ENCODE measurements at places on chromosomes 12 and 14.

DNA sequence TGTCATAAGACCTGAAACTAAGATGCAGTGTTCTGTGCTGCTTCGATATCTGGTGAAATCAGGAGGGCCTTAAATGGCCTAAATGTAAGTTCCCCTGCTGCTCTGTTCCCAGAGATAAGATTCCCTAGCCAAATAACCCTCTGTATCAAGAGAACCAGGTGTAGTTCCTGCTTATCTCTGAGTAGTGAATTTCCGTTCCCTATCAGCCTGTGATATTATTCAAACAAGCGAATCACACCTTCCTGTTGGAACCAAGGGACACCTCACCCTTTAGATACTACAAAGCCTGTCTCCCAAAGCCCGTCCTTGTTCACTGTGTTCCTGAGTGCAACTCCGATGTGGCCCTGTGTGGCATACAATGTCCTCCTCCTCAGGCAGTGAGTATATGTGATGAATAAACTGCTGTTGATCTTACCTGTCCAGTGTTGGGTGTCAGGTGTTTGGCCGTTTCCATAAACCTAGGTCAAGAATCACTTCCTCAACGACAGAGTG is 52.2 kb upstream of the COCH start:
- no peaks in the 10 kb centered on the region for H3K4me1 ChIP-seq
- DNase-seq: no peak
- no peaks in the 10 kb centered on the region for H3K27me3 ChIP-seq
- no peaks in the 10 kb centered on the region for H3K36me3 ChIP-seq
- H3K27ac ChIP-seq: no peak overlapping the region

GRCh38 chr12:98823012-98823411 is 177.9 kb downstream of the APAF1 start:
- H3K4me3 ChIP-seq: no peak overlapping the region
- no peak overlapping the region for H3K27ac ChIP-seq
- H3K4me1 ChIP-seq: peaks cover 7% of the 10 kb centered on the region
- no peak for DNase-seq
- H3K36me3 ChIP-seq: no peaks in the 10 kb centered on the region

- H3K4me1 ChIP-seq: peaks cover 1% of the 10 kb centered on the region
- no peaks in the 10 kb centered on the region for H3K27me3 ChIP-seq
- DNase-seq: no peak
- no peak overlapping the region for H3K27ac ChIP-seq
- H3K4me3 ChIP-seq: no peak overlapping the region
Measured at GRCh38 chr12:26058818-26059217, 66.0 kb downstream of the BHLHE41 start.

- H3K27ac ChIP-seq: no peak overlapping the region
- no peaks in the 10 kb centered on the region for H3K4me1 ChIP-seq
- H3K27me3 ChIP-seq: no peaks in the 10 kb centered on the region
- no peak overlapping the region for H3K4me3 ChIP-seq
- no peak for DNase-seq
- no peaks in the 10 kb centered on the region for H3K36me3 ChIP-seq
Measured at GRCh38 chr14:24956104-24956503, 93.8 kb downstream of the STXBP6 start.

- no peak overlapping the region for H3K4me3 ChIP-seq
- no peak for DNase-seq
- no peaks in the 10 kb centered on the region for H3K36me3 ChIP-seq
Measured at GRCh38 chr14:32407130-32407529, 78.0 kb downstream of the AKAP6 start.

GRCh38 chr12:15932327-15932726 is 21.2 kb downstream of the DERA start:
- H3K27me3 ChIP-seq: no peaks in the 10 kb centered on the region
- H3K4me3 ChIP-seq: no peak overlapping the region
- no peak overlapping the region for H3K27ac ChIP-seq
- H3K36me3 ChIP-seq: no peaks in the 10 kb centered on the region
- peaks cover 9% of the 10 kb centered on the region for H3K4me1 ChIP-seq

DNA sequence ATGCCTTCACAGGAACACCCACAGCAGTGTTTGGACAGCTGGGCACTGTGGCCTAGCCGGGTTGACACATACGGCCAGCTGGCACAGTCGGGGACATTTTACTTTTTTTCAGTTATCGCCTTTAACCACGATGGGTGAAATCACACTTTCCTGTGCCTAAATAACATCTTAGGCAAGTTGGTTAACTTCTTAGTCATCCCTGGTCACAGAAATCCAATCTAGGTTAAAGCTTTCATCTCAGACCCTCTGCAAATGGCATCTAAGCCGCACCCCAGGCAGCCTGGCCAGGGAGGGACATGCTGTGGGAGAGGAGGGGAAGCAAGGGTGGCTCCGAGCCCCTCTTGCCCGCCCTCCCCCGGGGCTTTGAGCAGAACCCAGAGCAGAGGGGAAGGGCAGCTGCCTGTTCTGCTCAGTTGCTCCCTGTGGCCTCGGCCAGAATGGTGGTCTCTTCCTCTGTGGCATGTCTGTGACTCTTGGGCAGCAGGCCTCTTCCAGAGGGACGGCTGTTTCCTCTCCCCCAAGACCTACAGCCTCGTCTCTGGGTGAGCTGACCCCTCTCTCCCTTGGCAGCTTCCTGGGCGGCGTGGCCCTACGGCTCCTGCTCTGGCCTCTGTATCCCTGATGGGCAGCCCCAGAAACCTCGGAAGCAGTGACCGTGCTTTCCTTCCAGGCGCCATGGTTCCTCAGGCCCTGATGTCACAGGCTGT is 85.4 kb upstream of the DYNC1H1 start:
- H3K27ac ChIP-seq: peak overlapping the region; percentile 51
- H3K4me1 ChIP-seq: peaks cover 32% of the 10 kb centered on the region
- no peaks in the 10 kb centered on the region for H3K27me3 ChIP-seq
- peaks cover 37% of the 10 kb centered on the region for H3K36me3 ChIP-seq

- no peaks in the 10 kb centered on the region for H3K27me3 ChIP-seq
- no peak overlapping the region for H3K27ac ChIP-seq
- DNase-seq: no peak
- peaks cover 5% of the 10 kb centered on the region for H3K4me1 ChIP-seq
Measured at GRCh38 chr14:70726651-70727375, 82.5 kb downstream of the MAP3K9 start.

- no peak overlapping the region for H3K27ac ChIP-seq
- no peaks in the 10 kb centered on the region for H3K27me3 ChIP-seq
- DNase-seq: no peak
- H3K4me1 ChIP-seq: no peaks in the 10 kb centered on the region
Measured at GRCh38 chr14:59657769-59658168, 81.2 kb upstream of the CCDC175 start.

GRCh38 chr12:112823582-112824149 is 32.1 kb downstream of the RPH3A start:
- H3K27me3 ChIP-seq: peaks cover 3% of the 10 kb centered on the region
- H3K4me3 ChIP-seq: no peak overlapping the region
- no peak overlapping the region for H3K27ac ChIP-seq
- H3K36me3 ChIP-seq: no peaks in the 10 kb centered on the region
- H3K4me1 ChIP-seq: no peaks in the 10 kb centered on the region

GRCh38 chr12:6850796-6851152 is 312 bp downstream of the CDCA3 start:
- H3K4me1 ChIP-seq: peaks cover 16% of the 10 kb centered on the region
- peak overlapping the region; percentile 98 for H3K4me3 ChIP-seq
